T follicular helper cell (primary cell): ENCODE measurements at places on chromosomes 16 and 17.
A peak's percentile ranks its signal among the peaks of the same experiment; 100 is the strongest.

DNA sequence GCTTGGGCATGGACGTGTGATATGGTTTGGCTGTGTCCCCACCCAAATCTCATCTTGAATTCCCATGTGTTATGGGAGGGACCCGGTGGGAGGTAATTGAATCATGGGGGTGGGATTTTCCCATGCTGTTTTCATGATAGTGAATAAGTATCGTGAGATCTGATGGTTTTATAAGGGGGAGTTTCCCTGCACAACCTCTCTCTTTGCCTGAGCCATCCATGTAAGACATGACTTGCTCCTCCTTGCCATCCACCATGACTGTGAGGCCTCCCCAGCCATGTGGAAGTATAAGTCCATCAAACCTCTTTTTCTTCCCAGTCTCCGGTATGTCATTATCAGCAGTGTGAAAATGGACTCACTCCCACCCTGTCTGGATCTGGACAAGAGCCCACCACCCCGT lies 393.4 kb downstream of the SEC14L1 start:
- DNase-seq: no peak

DNA sequence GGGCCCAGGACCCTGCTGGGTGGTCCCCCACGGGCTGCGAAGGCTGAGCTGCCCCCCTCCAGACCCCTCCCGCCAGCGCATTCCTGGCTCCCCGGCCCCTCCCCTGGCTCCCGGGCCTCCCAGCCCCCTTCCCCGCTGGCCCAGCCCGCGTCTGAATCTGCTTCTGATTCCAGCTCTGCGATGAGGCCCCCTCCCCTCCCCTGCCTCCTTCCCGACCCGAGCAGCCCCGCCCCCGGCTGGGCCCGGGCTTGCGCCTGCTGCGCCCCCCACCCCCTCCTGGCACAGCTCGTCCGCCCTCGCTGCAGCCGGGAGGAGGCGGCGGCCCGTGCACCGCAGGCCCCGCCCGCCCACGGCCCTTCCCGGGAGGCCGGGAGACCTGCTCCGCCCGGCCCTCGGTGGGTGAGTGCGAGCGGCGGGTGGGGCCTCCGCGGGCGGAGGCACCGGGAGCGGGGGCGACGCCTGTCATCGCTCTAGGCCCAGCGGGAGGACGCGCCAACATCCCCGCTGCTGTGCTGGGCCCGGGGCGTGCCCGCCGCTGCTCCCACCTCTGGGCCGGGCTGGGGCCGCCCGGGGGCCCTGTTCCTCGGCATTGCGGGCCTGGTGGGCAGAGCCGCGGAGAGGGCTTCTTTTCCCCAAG lies at the start of gene NTN3:
NTN3 (plus strand) TSS at position 282 of the 637 bp plus-strand sequence. CDS start 405 bp downstream, outside the sequence.
- no peak for DNase-seq

- no peak for DNase-seq
Observed at GRCh38 chr16:73172241-73172972, 124.5 kb upstream of the ZFHX3 start.

DNA sequence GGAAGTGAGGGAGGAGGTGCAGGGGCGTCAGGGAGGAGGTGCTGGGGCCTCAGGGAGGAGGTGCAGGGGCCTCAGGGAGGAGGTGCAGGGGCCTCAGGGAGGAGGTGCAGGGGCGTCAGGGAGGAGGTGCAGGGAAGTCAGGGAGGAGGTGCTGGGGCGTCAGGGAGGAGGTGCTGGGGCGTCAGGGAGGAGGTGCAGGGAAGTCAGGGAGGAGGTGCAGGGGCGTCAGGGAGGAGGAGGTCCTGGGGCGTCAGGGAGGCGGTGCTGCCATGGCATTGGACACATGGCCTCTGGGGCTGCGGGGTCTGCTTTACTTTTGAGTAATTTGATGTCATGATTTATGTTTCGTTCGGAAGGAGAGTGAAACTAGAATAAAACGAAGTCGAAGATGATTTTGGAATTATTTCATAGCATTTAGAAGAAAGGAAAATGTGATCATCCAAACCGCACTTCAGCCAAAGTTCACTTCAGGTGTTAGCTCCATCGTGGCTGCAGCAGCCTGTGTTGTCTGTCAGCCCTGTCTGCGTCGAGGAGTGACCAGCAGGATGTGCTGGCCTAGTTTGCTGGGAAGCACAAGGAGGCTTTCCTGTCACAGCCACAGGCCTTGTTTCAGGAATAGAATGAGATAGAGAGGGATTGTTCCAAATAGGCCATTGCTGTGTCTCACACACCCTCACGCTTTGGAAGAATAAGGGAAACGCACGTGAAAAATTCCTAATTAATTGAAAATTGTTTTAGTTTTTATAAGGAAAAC lies 42.8 kb downstream of the RAB11FIP3 start:
- no peak for DNase-seq

GRCh38 chr16:55017321-55017720 lies 86.7 kb downstream of the IRX5 start:
- no peak for DNase-seq

- no peak for DNase-seq
Observed at GRCh38 chr17:57888311-57889216, 38.7 kb upstream of the MRPS23 start.

- DNase-seq: peak; percentile 31
Observed at GRCh38 chr16:21083729-21084268, 66.8 kb downstream of the DNAH3 start.

DNA sequence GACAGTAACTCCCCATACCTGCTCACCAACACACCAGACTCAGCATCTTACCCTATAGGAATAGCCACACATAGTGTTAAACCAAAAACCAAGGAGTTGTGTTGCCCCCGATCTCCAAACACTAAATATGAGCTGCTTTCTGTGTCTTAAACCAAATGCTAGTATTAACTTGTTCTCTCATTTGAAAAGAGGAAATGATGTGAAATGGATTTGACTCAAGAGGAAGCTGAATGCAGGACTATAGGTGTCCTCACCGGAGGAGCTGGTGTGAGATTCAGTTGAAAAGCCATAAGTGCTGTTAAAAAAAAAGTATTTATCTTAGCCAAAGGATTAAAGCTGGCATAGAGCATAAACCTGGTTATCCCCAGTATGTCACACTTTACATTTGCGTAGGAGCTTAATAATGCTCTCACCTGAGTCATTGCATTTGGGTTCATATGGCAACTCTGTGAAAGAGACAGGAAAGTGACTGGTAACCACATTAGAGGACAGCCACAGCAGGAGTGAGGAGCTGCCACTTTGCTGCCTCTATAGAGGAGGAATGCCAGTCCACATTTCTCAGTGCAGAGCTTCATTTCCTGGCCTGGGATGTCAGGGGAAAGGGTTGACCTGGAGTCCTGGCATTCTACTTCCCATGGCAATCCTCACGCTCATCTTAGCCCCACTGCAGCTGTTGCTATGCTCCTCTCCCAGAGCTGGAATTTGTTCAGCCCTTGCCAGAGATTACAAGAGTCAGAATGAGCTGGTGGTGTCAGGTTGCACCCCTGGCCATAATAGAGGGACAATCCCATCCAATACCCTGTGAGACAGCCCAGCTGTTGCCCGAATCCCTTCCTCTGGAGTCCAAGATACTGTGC lies 143.3 kb upstream of the ANKFN1 start:
- DNase-seq: no peak

DNA sequence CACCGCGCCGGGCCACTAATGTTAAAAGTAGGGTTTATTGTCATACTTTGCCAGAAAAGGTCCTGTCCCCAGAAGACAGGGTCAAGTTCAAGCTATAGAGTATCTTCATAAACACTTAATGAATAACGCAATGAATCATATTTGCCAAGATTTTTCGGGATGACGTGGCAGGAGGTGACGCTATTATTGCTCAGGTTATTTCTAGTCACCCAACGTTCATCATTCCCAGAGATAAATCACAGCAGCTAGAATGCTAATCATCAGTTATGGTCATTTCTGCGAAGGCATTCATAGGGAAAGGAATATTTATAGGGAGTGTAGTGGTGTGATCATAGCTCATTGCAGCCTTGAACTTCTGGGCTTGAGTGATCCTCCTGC lies 2.0 kb downstream of the TMC5 start:
- DNase-seq: no peak

GRCh38 chr17:142876-143784 lies 5.8 kb downstream of the SCGB1C2 start:
- DNase-seq: no peak

DNA sequence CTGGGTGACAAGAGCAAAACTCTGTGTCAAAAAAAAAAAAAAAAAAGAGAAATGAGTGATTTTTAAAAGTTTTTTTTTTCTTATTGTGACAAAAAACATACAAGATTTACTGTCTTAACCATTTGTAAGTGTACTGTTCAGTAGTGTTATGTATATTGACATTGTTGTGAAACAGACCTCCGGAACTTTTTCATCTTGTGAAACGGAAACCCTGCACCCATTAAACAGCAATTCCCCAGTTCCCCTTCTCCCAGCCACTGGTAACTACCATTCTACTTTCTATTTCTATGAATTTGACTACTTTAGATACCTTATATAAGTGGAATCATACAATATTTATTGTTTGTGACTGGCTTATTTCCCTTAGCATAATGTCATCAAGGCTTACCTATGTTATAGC lies 18.7 kb downstream of the DUS2 start:
- DNase-seq: no peak

GRCh38 chr17:45883063-45883462 lies 11.3 kb upstream of the MAPT start:
- DNase-seq: no peak

- no peak for DNase-seq
Observed at GRCh38 chr16:5466551-5466950, 369.0 kb upstream of the EEF2KMT start.

DNA sequence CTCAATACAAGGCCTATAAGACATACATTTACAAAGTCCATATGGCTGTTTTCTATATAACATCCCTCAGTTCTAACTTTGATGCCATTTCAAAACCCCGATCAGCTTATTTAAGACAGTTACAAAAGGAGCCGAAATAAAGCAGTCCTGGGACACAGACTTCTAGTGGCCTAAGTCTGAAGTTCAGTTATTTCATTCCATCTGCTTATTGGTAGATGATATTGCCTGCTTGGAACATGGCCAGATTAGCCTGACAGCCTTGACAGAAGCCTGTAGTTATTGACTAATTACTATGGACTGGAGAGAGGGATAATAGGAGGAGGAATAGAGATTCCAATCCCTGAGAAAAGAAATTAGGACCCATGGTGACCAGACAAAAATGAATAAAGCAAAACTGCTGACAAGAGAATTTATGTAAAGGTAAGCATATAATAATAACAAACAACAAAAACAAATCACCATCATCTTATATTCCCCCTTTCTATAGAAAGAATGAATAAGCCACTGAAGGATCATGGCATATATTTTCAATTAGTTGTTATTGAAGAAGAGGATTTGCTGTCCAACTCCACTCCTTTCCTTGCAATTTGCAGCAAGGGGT lies 206.3 kb upstream of the TOM1L1 start:
- no peak for DNase-seq

GRCh38 chr17:66518677-66519076 lies 216.3 kb downstream of the PRKCA start:
- no peak for DNase-seq

- DNase-seq: peak; percentile 48
Observed at GRCh38 chr17:47720754-47721533, 12.1 kb upstream of the TBX21 start.

DNA sequence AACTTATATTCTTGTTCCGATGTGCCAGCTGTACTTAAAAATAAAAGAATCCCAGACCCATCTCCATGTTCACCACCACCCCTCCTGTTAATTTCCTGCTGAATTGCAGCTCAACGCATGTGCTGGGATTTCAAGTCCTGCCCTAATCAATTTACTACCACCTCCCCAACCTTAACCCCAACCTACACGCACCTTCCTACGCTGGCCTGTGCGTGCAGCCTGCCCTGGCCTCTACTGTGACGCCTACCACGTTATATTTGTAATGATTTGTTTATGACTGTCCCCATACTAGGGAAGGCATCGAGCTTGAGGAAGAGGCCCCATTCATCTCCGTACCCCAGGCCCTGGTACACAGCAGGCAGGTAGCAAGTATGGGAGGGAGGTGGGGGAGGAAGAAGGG lies 251.1 kb downstream of the MRTFB start:
- DNase-seq: no peak

GRCh38 chr17:29253037-29253436 lies 6.4 kb downstream of the CRYBA1 start:
- no peak for DNase-seq

- no peak for DNase-seq
Observed at GRCh38 chr17:670286-670685, 44.4 kb downstream of the VPS53 start.
